Bronchial epithelial cell (primary cell): ENCODE measurements at places on chromosomes 13 and 19.

DNA sequence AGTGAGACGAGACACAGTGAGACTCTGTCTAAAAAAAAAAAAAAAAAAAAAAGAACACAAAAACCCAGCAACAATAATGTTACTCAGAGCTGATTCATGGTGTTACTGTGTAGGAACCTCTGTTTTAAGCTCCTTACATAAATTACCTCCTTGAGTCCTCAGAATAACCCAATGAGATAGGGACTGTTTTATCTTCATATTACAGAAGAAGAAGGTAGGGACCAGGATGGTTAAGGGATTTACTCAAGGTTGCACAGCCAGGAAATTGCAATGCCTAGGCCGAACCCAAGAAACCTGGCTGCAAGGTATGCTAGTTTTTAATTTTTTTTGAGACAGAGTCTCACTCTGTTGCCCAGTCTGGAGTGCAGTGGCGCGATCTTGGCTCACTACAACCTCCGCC is 1.5 kb upstream of the DAND5 start:
- peak; percentile 67 for DNase-seq

DNA sequence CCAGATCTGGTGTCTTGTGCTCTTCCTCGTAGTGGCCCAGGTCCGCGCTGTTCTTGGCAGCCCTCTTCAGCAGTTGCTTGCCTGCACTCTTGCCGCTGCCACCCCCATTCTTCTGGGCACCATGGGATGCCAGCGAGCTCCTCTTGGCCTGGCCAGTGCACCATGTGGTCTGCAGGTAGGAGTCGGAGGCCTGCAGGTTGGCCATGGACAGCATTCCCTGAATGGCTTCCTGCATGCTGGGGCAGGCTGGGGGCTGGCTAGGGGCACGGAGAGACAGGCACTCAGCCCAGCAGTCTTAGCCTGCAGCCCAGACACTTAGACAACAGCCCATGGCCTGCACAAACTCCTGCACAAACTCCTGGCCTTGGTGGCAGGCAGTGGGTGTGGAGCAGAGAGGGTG is 234.9 kb downstream of the TUBA3C start:
- no peak for DNase-seq

DNA sequence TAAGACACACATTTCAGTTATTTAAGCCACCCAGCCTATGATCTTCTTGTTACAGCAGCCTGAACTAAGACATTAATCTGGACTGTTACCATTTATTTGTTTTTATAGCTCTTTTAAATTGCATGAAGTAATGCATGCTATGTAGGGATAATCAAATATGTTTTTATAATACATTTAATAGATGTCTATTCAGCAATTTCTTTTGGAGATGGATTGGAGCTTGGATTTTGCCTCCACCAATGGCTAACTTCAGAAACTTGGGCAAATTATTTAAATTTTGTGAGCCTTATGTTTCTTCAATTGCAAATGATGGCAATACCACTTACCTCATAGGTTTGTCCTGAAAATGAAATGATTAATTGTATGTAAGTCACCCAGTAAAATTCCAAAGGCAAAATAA is 288.7 kb downstream of the GPC6 start:
- DNase-seq, result no peak

DNA sequence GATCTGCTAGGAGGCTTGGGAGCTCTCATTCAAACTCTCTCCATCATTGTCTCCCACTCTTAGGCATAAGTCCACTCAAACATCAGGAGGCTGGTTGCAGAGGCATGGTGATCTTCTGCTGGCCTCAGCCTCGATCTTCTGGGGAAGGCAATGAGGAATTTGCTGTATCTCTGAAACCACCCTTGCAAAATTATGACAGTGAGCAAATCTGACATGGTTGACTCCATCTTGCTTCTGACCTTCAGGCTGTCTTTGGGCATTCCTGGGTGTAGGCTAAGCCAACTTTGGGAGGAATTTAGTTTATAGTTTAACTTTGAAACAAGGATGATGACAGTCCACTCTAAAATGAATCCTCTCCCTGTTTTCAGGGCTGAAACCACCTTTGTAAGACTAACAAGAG is 84.1 kb upstream of the ABCC4 start:
- no peak for DNase-seq

DNA sequence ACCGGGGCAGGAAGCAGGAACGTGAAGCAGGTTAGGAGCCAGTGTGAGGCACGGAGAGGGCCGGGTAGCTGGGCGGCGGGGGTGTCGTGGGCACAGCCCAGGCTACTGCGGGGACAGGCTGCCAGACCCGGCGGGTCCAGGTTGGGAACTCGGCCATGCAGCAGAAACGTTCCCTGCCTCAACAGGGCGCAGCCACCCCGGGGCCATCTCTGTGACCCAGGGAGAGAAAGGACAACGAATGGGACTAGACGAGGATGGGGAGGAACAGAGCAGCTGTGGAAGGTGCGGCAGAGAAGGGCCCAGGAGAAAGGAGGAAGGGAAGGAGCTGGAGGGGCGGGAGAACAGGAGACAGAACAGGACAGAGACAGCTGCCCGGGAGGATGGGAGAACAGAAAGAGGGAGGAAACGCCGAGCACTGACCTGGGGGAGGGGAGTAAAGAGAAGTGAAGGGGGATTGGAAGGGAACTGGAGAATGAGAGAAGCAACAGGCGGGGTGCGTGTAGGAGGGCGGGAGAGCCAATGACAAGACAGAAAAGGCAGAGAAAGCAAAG is 12.9 kb upstream of the GARIN5A start:
- no peak for DNase-seq

DNA sequence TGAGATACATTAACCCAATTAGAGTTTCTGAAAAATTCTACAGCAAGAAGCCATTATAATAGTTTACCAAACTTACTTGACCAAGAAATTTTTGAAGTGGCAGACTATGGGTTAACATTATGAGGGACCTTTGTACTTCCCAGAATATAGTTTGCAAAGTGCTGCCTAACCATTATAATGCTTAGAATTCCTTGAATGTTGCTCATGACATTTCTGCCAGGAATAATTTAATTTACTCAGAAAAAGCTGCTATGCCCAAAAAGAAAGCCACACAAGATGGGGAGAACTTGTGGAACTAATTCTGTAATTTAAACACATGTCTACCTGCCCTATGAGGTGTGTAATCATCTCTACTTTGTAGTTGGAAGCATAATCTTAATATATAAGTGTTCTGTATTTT is 58.1 kb upstream of the MYCBP2 start:
- no peak for DNase-seq

- no peak for DNase-seq
Measured at GRCh38 chr19:625257-625656, 8.1 kb downstream of the POLRMT start.

DNA sequence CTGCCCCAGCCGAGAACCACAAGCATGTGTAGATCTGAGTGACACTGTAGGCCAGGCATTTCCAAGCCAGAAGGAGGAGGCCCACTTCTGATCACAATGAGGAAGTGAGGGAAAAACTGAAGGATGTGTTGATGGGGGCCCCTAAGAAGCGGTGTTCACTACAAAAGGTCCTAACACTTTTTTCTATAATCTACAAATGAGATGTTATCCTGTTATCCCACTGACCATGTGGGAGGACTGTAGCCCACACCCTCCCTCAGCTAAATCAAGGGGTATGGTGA is 99.0 kb upstream of the MCF2L start:
- no peak for DNase-seq

DNA sequence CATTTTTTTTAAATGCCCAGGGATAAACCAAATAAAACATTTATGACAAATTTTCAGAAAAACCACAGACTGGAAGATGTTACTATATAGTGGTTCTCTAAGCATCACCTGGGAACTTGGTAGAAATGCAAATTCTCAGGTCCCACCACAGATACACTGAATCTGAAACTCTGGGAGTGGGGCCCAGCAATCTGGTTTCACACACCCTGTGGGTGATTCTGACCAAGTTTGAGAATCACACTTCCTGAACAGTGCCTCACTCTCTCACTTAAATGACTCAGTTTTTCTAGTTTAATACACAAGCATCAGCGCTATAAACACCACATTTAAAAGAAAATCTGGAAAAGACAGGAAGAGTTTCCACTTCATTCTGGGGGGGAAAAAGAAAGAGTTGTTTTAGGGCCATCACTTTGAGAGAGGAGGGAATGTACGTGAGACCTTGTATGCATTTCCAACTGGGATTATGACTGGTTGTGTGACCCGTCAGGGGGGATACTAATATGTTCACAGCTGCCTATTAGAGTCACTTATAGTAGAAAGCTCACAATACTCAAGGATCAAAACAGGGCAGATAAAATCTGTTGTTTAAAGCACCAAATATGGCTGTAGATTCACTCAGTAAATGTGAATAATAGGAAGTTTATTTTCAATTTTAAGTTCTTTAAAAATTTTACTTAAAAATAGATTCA is 567.7 kb downstream of the GPC6 start:
- no peak for DNase-seq

DNA sequence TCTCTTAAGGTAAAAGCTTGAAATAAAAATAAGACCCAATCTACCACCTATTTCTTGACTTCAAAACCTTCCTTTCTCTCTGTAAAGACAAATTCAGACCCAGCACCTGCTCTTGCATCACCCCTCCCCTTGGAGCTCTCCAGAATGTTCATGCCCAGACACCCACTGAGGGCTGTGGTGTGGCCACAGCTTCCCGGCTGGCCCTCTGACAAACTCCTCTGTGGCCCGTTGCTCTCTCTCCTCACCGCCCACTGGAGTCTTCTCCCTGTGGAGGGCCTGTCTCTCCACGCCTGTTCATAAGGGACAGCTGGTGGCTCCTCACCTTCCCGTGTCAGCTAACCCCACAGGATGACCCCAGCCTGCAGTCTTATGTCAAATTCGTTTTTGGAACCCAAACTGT is 49.1 kb downstream of the TSSK6 start:
- no peak for DNase-seq

DNA sequence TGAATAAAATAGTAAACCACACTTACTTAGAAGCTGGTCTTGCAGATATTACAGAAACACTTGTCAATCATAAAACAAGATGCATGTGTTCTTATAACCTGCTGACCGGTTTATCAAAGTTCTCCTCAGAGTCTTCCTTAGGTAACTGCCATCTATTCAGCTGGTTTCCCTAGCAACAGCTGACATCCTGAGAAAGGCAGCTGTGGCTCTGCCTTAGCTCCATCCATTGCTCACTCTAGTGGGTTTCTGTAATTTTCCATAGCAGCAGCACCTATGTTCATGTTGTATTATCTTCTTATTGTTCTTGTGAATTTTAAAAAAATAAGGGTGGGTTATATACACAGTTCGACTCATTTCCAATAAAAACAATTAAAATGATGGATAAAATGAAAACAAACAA is 87.8 kb downstream of the RAP2A start:
- DNase-seq, result no peak

DNA sequence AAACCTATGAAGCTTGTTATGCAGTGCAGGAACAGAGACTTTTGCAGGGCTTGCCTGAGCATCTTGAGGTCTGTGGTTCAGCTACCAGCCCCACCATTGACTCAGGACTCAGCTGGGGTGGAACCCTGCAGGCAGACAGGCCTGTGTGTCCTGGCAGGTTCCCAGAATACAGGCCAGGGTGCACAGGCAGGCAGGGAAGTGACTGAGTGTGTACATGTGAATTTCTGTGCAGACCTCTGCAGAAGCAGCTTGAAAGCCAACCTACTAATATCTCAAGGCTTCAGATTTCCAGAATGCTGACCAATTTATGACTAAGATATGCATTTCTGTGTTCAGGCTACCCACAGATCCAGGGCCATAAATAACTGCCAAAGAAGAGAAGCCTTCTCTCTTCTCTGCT is 254.4 kb downstream of the DLEU7 start:
- peak; percentile 91 for DNase-seq

GRCh38 chr19:7815325-7815724 is 14.7 kb upstream of the EVI5L start:
- no peak for DNase-seq

DNA sequence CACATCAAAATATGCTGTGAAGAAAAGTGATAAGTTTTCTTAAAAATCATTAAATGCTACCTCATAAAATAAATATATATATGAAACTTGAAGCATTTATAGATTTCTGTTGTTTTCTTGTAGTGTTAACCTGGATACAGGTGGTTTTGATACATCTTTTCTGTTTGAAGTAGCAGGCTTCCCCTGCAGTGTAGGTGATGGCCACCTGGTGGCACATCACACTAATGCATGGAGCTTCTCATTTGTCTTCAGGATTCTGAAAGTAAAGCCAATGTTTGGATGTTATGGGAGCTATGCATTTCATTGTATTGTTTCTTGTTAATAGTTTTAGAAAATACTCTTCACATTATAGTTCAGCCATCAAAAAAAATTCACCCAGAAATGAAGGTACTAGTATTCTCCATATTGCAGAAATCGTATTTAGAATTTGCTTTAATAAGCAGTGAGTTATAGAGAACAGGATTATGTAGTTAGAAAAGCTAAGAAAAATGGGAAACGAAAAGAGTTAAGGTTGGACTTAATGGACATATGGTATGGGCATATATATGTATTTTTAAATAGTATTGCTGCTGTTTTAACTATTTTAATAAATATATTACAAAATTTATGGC is 18.7 kb downstream of the GPR180 start:
- peak; percentile 50 for DNase-seq

DNA sequence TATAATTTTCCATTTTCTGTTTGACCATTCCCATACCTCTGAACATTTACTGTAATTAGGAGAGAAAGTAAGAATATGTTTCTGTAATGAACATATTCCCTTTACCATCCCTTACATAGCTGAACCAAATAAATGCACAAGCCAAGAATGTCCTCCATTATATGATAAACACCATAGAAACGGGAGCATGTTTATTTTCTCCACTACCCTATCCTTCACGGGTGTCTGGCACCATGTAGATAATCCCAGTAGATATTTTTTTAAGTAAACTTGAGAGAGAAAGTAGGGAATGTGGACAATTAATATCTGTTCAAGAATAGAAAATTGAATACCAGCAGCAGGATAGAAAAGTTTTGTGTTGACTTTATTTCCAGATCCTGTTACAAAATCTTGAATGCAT is 928.4 kb downstream of the EFNB2 start:
- DNase-seq, result no peak

GRCh38 chr19:47260476-47260875 is 4.2 kb downstream of the CCDC9 start:
- no peak for DNase-seq

DNA sequence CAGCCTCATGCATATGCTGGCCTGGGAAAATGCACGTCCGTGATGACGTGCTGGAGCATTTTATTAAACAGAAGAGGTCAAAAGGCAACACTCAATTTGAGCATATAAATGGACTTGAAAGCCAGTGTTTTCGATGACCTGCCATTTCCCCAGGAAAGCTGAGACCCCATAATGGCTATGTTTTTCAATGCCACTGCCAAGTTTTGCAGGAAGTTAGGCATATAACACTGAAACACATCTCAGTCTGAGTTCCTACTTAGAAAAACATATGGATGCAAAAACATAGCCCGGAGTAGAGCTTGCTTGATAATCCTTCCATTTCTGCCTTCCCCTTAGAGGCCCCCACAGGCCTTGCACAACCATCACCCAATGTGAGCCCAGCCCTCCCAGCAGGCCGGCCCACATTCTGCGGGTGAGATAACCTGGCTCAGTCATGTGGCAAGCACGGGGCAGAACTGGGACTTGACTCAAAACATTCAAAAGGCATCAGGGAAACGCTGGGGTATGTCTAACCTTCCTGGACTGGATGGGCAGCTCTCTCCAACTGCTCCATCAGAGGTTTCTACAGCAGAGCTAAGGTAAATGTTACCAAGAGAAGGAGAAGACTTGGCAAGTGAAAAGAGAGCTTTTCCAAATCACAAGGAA is 24.9 kb downstream of the EPS15L1 start:
- peak; percentile 62 for DNase-seq
